Neural crest cell (in vitro differentiated cells): ENCODE measurements at places on chromosomes 3 and 15.

DNA sequence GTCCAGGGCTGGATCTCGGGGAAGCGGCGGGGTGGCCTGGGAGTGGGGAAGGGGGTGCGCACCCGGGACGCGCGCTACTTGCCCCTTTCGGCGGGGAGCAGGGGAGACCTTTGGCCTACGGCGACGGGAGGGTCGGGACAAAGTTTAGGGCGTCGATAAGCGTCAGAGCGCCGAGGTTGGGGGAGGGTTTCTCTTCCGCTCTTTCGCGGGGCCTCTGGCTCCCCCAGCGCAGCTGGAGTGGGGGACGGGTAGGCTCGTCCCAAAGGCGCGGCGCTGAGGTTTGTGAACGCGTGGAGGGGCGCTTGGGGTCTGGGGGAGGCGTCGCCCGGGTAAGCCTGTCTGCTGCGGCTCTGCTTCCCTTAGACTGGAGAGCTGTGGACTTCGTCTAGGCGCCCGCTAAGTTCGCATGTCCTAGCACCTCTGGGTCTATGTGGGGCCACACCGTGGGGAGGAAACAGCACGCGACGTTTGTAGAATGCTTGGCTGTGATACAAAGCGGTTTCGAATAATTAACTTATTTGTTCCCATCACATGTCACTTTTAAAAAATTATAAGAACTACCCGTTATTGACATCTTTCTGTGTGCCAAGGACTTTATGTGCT is 527 bp downstream of the B2M start:
- peak; percentile 26 for DNase-seq

DNA sequence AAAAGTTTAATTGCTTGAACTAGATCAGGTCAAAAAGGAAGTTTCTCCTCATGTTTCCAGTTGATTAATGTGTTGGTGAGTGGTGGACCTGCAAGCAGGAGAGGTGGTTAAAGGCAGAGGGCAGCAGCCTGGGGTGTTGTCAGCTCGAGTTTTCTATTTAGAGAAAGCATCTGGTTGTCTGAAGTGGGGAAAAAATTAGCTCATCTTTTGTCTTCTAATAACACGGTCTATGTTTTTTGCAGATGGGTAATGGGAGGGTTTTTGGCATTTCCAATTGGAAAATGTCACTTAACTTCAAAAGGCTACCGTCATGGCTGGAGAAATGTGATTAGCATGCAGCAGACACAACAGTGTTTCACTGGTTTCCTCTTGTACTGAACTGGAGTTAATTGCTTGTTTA is 122.6 kb downstream of the ITPR1 start:
- no peak for DNase-seq

GRCh38 chr3:187914231-187914630 is 169.0 kb upstream of the BCL6 start:
- DNase-seq: no peak

- no peak for DNase-seq
Measured at GRCh38 chr3:23198801-23199200, 4.3 kb upstream of the UBE2E2 start.

DNA sequence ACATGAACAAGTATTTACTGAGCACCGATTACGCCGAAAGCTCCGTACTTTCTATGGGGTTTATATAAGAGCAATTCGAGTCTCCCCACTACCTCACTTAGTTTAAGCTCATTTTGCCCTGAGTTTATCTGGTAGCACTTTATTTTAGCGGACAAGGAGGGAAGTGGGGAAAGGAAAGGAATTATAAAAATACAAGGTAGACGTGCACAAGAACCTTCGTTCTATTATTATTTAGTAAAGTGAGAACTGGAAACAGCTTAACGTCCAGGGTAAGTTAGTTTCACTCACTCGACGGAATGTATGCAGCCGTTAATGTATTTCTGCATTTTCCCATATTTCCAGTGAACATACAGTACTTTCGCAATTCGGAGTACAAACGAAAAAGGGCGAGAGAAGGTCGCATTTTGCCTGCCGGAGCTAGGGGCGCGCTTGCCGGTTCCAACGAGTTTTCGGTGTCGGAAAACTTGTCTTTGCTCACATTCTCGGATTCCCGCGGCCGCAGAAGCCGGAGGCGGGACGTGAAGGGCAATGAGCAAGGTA is 1.2 kb upstream of the STT3B start:
- DNase-seq: no peak

DNA sequence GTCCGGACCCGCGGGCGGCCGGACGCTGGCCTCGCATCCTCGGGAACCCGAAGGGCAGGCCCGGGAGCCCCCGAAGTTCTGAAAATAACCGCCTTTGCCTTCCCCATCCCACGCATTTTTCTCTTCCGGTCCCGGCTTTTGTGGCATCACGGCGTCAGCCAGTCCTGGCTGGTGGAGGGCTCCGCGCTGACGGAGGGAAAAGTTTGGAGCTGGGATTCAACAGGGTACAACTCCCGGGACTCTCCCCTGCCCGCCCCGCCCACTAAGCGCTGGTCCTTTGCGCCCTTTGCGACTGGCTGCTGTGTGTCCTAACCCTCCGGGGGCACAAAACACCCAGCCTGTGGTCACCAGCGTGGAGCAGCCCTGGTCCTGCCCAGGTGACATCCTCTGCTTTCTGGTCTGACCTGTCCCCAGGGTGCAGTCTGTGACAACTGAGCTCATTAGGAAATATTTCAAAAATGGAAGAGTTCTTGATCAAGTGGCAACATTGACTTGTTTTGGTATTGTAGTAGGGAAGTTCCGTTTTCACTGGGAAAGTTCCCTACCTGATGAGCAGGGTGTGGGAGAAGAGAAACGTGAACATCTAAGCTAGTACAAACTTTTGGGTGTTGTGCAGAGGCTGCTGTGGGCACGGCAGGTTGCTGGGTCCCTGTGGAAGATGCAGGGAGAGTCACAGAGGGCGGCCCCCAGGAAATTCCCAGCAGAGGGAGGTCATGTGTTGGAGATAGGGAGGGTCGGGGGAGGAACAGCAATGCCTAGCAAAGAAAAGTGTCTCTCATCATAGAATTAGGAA is 775 bp downstream of the ARNT2 start:
- DNase-seq: peak; percentile 47

GRCh38 chr3:149134575-149134974 is 5.1 kb downstream of the HPS3 start:
- no peak for DNase-seq

- DNase-seq: no peak
Measured at GRCh38 chr3:159069091-159069490, 267.2 kb downstream of the MFSD1 start.

DNA sequence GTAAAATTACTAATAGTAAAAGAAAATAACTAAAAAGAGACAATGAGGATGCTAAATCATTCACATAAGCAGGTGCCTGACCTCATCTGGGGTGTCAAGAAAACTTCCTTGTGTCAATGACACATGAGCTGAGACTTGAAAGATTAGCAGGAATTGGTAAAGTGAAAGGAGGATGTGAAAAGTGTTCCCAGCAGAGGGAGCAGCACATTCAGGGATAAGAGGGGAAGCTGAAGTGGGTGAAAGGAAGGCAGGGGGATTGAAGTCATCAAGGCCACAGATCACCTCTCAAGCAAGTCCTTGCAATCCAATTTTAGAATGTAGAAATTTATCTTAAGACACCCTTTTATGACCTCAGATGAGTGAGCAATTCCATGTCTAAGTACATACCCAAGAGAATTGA is 60.2 kb upstream of the ACP3 start:
- DNase-seq: peak; percentile 24

DNA sequence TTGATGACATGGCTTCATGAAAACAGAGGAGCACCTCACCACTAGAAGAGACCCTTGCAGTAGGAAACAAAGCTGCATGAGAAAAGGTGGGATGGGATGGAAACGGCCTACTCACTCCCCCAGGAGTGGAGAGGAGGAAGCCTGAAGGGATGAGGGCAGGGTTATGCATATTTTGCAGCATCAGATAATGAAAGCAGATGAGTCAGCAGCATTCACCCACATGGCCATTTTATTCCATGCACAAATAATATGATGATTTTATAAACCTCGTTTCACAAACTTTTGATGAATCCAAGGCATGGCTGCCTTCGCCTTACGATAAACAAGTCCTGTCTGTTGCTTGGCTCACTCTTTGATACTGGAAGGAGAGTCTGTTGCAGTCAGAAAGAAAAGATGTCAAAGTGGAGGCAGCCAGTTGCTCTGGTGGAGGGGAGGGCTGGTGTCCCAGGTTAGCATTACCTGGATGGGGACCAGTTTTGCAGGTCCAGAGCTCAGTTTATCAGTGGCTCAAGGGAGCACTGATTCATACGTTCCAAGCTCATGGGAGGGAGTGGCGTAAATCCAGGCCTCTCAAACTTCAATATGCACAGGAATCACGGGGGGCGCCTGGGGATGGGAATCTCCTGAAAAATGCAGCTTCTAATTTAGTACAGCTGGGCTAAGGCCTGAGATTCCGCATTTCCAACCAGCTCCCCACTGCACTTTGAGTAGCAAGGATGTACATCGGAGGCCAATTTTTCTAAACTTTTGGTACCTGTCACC is 9.2 kb upstream of the EHD4 start:
- no peak for DNase-seq

GRCh38 chr15:79068790-79069189 is 21.8 kb downstream of the RASGRF1 start:
- DNase-seq: no peak

DNA sequence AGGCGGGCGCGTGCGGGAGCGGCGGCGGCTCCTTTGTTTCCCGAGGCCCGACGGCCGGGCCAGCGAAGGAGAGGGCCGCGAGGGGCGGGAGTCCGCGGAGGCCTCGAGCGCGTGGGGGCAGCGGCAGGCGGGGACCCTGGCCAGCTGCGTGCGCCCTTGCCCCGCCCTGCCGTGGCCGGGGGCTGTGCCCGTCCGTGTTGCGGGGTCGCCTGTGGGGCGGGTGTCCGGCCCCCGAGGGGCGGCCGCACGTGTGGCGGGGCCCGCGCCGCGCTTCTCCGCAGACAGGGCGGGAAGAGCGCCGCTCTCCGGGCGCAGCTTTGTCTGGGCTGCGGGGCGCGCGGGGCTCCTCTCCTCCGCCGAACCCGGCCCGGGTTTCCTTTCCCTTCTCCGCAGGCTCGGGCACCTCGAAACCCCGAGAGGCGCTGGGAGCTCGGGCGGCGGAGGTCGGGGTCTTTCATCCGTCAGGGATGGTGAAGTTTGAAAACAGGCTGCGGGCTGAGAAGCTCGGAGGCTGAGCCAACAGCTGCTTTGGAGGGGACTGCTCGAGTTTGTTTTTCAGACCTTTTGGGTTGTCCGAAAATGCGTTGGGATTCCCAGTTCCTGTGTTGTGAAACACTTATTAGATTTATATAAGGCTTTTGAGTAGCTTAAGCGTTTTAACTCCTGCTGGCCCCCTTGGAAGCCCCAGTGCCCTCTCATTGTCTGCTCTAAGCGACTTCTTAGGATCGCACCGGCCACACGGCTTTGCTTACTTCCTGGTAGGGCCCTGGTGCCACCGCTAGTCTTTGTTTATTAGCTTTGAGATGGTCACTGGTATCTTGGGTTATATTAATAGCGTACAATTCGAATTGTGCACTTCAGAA is 817 bp downstream of the USP3 start:
- DNase-seq: peak; percentile 43

DNA sequence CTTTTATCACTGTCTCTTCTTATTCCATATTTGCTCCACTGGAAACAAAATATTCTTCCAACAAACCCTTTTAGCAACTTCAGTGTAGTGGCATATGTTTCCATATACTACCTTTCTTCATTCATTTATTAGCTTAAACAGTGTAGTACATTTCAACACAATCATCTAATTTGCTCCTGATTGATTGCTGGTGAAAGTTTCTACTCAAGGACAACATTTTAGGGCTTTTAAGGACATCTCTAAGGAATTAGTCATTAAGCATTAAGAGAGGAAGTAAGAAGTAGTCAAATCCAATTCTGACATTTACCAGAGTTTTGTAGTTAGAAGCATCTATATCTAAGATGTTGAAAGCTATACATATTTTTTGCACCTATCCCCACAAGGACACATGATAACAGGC is 55.8 kb downstream of the RSRC1 start:
- DNase-seq: no peak

- no peak for DNase-seq
Measured at GRCh38 chr3:159828542-159828943, 160.1 kb upstream of the IL12A start.
